ENCODE measurements at places on chromosomes 6 and 20.
A peak's percentile ranks its signal among the peaks of the same experiment; 100 is the strongest.

DNA sequence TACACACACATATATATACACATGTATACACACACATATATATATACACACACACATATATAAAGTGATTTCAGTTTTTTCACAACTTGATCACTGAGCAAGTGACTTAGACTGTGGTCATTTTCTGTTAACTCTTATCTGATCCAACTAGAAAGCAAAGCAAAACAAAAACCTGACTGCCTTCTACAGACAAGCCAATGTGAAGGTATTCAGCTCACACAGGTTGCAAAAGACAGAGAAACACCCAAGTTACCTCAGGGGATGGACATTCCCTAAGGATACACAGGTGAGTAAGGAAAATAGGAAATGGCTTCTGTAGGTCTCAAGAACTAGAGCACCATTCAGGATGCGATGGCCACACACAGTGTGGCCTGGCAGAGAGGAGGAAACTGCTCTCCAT, 58.4 kb upstream of the IER3 start:
- no peak for DNase-seq

DNA sequence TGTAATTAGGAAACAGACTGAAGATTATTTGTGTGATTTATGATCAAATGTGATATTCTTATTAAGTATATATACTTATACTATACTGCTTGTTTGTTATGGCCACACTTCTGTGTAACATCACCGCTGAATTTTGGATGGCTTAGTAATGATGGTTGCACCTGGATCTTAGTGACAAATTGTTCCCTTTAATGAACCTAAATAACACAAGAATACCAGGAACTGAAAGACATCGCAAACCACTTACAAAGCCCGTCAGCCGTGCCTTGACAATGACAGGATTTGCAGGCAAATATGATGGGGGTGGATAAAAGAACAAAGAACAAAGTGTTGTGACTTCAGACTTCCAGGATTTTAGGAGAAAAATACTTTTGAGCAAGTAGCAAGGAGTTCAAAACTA, 67.1 kb downstream of the LAMP5 start:
- DNase-seq = peak; percentile 71

DNA sequence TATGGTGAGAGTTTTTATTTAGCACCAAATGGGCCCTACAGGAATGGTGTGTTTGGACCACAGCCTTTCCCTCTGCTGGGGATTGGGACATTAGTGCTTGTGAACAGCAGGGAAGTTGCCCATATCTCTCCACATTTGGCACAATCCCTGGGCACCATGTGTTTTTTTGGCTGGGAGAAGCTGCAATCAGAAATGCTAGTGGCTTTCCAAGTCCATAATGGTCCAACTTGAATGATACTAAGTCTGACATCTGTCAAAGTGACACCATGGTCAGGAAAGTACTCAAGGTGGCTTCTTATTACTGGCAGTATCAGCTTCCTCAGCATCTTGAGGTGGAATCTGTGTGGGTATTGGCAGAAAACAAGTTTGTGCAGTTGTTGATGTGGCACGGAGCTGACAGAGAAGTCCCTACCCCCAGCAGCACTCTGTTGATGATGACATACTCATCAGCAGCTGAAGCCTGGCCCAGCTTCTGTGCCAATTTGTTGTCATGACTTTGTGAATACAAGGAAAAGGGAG, 53.0 kb downstream of the SASH1 start:
- peak; percentile 53 for DNase-seq

DNA sequence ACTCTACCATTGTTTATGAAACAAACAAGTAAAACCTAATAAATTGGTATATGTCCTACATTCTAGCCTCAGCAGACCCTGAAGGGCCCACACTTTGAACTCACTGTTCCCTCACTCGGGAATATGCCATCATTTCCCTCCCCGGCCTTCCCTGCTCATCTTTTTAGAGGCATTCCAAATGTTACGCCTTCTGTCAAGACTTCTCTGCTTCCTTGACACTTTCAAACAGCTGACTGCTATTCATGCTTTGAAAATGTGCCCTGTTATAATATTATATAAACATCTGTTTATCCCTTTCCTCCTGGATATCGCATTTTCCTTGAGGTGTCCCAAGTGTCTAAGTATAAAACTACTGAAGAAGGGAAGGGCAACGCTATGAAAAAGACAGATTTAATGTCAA, 249.5 kb upstream of the THEMIS start:
- DNase-seq = no peak

DNA sequence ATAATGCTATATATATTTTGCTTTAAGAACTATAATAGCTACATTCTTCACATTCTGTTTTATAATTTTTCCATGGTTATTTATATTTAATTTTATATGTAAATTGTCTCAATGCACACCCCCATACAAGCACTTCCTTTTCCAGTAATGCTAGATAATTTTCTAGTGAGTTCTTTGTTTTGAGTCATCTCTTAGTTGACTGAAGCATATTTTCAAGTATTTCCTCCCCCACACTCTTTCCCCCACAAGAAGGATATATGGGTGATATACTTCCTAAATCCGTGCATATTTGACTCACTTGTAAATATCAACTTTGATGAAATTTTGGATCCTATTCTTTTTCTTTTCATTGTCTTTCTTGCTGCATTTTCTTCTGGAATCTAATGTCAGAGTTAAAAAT, 82.1 kb upstream of the SRSF6 start:
- DNase-seq = no peak

GRCh38 chr20:30484009-30484748, 773.3 kb upstream of the DEFB115 start:
- no peak for DNase-seq

DNA sequence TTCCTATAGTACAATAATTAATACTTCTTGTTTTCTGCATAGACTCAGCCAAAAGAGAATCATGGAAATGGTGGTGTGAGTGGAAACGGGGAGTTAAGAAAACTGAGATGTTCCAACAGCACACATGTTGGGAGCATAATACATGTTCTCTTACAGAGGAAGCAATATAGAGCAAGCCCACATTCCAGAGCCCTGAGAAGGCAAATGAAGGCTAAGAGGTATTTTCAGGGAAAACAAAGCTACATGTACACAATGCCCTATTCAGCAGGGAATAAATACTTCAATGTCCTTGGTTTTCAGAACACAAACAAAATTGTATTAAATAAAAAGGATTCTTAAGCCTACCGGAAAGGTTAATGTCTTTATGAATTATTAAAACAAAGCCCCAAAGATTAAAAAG, 35.1 kb upstream of the SMIM8 start:
- no peak for DNase-seq

GRCh38 chr20:59813126-59813947, 120.1 kb downstream of the SYCP2 start:
- no peak for DNase-seq

DNA sequence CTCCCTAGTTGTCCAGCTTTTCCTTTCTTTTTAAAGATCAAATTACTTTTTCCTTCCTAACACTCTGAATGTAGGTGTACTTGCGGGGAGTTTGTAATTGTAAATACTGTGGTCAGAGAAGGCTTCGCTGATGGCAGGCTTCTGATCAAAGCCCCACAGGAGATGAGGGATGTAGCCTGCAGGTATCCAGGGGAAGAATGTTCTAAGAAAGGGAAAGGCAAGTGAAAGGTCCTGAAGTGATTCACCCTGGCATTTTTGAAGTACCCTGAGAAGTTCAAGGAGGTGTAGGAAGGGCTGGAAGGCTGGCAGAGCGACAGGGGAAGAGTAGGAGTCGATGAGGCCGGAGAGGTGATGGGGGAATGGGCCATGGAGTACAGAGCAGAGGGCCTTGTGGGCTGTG, 38.2 kb upstream of the CCN6 start:
- no peak for DNase-seq

DNA sequence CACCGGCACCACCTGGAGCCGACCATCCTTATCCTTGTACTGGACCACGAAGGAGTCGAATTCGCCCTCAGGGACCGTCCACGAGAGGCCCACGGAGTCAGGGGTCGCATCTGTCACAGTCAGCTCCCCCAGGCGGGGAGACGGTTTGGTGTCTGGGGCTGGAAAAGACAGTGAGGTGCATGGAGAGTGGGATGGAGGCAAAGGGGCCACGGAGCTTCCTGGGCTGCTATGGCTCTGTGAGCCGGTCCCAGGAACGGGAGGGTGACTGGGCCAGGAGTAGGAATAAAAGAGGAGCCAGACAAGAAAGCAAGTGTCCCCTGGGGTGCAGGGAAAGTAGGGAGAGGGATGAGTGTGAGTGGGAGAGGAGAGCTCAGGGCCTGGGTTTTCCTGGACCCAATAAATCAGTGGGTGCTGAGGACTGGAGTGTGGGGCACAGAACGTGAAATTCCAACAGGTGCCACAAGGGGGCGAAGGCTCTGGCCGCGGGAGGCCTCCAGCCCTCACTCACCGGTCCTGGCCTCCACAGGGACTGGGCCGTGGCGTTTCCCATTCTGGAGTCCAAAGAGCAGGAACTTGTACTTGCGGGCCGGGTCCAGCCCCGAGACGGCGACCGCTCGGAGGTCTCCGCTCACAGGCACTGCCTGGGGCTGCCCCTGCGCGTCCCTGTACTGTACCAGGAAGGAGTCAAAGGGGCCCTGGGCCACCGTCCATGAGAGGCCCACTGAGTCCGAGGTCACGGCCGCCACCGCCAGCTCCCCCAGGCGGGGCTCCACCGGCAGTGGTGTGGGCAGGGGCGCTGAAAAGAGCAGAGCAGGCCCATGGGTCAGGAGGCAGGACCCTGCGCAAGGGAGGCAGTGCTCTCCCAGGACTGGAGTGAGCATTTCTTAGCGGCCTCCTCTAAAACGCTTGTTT, 9.9 kb downstream of the CYP21A2 start:
- DNase-seq = no peak

DNA sequence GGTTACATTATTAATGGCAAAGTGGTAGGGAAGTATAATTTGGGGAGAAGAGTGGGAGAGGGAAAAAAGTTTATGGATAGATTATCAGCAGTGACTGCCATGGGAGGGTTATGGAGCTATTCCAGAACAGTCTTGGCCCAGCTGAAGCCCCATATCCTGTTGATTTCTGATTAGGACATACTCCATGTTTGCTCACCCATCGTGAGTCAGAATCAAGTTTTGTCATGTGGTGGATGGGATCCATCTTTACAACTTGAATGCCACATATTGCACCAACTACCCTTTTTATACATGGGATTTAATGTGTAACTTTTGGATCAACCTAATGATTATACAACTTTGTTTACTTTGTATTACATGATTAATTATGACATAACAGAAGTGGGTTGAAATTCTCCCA, 217.0 kb downstream of the HAO1 start:
- no peak for DNase-seq

DNA sequence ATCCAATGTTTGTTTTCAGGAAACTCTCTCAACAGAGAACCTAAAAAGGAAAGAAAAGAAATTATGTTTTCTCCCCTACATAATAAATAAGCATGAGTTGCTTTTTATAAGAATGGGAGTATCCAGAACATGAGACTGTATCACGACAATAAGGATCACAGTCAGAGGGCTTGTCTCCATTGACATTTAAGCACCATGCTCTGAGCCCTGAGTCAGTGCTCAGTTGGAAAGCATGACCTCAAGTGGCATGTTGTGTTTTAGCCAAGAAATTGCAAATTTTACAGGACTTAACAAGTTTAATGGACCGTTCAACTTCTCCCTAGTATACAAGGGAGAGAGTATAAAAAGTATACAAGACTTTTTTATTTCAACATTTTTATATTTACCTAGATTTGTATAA, 431.6 kb downstream of the GJA1 start:
- no peak for DNase-seq

GRCh38 chr20:49838546-49838945, 25.9 kb downstream of the SLC9A8 start:
- DNase-seq = no peak
